GM03348 (cell line): ENCODE measurements at places on chromosomes 3 and 15.

DNA sequence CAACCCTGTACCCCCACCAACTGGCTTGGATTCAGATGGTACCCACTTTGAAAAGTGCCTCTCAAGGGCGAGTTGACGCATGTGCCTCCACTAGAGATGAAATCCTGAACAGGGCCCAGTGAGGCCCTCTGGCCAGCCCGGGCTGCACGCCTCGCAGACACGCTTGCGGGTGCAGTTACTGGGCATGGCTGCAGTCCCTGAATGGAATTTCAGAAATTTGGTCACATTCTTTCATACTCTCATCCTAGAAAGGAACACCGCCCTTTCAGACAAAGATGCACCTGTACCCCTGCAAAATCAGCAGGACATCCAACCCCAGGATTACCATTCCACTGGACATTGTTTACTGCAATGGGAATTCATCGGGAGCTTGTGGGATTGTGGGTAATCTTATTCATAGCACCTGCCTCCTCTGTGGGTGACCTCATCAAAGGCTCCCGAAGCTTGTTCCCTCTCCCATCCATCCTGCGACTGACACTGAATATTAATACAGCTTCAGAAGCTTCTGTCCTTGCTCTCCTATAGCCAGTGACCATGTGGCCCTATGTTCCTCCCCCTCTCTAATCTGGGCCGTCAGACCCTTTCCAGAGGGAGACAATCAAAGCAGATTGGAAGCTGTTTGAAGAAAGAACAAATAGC is 42.5 kb upstream of the TPM1 start:
- DNase-seq = no peak

- no peak for DNase-seq
Observed at GRCh38 chr3:35950021-35950420, 310.7 kb downstream of the ARPP21 start.

DNA sequence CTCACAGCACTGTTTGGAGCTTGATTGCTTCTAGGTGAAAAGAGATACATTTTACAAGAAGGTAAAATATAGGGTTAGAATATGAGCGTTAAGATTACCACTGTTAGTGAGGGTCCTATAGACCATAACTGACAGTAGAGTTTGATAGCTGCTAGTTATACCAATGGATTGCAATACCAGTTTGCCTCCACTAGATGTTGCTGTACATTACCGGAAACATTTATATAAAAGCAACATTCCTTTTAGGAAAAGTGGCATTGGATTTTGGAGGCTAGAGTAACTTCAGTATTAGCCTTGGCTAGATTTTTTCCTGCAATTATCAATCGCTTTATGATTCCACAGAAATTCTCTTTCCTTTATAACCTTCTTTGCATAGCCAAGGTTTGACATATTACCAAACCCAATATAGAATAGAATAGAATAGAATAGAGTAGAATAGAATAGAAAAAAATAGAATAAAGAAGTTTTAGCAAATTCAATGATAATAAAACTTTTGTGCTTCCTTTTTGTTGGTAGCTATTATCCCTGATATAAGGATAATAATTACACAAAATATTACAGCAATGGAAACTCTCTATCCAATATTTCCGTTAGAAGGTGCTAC is 1093.6 kb upstream of the ALCAM start:
- DNase-seq = peak; percentile 28

DNA sequence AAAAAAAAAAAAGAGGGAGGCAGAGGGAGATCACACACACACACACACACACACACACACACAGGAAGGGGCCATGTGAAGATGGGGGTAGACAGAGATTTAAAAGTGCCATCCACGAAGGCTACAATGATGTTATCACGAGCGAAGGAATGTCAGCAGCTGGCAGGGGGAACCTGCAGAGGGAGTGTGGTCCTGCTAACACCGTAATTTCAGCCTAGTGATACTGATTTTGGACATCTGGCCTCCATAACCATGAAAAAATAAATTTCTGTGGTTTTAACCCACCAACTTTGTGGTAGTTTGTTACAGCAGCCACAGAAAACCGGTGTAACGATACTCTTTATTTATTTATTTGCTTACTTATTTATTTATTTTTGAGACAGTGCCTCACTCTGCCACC is 76.0 kb downstream of the TMCO5A start:
- DNase-seq = no peak

- DNase-seq = peak; percentile 26
Observed at GRCh38 chr15:74505837-74506514, 35.0 kb upstream of the ARID3B start.

- no peak for DNase-seq
Observed at GRCh38 chr3:16482770-16483531, 30.5 kb downstream of the RFTN1 start.

GRCh38 chr3:188303286-188303799 is 149.4 kb downstream of the LPP start:
- DNase-seq = no peak

GRCh38 chr15:52261498-52262242 is 33.9 kb downstream of the MYO5C start:
- peak; percentile 73 for DNase-seq

- no peak for DNase-seq
Observed at GRCh38 chr15:49507261-49507660, 84.2 kb downstream of the FGF7 start.

- DNase-seq = no peak
Observed at GRCh38 chr15:32899126-32899596, 181.4 kb downstream of the GREM1 start.

DNA sequence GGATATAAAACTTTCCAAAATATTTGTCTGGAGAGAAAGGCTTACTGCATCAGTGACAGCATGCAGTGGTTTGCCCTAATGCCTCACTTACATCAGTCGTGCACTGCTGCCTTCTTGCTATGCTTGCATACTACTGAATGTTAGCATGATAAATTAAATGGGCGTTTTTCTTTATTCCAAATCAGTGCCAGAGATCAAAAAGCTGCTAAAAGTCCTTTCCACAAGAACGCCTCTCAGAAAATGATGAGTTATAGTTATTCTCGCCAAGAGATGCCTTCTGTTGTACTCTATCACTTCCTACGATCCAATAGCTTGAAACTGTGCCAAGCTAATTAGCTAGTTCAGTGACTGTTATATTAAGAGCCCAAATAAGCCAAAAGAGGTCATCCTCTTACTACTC is 345.8 kb upstream of the ROBO2 start:
- no peak for DNase-seq

DNA sequence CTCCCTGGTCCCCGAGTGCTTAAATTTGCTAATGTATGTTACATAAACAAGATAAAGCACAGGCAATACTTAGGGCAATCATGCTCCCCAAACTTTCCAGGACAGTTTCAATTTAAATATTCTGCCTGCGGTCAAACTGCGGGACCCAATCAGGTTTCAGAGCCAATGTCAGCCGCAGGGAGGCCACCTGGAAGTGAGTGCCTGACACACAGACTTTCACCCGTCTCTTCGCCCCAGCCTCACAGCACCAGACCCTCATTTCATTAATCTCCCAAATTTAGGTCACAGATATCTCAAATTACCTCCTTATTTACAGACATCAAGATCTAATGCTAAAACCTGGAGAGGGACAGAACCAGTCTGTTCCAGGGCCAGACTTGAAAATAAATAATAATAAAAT is 107.2 kb upstream of the ALDH1A3 start:
- DNase-seq = no peak
